Stimulated activated CD8-positive, alpha-beta memory T cell treated with anti-CD3 and anti-CD28 coated beads, Interleukin-4, amount 100 ng/mL, for 24 hours (primary cell): ENCODE measurements at places on chromosomes 11 and 22.
A peak's percentile ranks its signal among the peaks of the same experiment; 100 is the strongest.

DNA sequence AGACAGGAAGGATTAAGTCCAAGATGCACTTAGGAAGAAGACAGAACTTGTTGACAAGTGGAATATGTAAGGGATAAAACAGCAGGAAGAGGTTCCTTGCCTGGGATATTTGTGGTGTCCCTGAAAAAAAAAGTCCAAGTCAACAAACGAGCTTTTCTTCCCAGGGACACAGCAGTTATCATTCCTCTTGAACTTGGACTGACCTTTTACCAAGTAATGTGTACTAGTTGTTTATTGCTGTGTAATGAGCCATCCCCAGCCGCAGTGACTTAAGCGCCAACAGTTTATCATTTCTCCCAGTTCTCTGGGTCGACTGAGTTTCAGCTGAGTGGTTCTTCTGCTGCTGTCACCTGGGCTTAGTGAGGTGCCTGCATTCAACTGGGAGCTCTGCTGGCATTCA lies 37.0 kb downstream of the KREMEN1 start:
- no peak for DNase-seq

DNA sequence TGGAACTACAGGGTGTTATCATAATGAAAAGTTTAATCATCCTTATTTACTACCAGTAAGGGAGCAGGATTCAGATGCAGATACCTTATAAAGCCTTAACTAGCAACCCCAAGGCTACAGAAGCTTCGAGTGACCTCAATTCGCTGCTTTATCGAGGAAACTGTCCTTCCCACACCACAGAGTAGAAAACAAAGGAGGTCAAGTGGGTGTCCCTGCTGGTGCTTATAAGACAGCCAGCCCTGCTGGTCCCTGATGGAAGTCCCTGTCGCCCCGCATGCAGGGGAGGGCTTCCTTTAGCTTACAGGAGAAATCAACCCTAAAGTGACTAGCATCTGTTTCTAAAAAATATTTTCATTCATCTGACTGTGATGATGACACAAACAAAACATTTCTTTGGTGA lies 7.3 kb downstream of the MN1 start:
- no peak for DNase-seq

DNA sequence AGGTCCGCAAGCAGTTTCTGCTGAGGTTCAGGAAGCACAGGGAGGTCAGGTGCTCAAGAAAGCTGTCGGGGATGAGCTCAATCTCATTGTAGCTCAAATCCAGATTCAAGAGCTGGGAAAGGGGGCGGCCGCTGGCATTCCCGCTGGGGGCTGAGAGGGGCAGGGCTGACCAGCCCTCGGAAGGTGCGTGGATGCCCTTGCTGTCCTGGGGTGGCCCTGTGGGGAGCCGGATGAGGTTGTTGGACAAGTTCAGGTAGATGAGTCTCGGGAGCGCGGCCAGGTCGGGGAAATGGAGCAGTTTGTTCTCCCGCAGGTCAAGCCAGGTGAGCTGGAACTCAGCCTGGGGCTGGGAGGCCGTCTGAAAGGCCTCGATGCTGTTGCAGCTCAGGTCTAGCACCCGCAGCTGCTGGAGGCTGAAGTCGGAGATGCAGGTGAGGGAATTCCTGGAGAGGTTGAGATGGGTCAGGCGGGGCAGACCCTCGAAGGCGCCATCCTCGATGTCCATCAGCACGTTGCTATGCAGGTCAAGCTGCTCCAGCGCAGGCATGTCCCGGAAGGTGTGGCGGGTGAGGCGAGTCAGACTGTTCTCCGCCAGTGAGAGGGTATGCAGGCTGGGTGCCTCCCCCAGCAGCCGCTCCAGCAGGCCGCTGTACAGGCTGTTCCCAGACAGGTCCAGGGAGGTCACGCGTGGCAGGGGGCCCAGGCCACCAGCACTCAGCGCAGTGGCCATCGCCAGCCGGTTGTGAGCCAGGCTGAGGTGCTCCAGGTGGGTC lies 9.8 kb downstream of the LRRC32 start:
- DNase-seq = no peak

DNA sequence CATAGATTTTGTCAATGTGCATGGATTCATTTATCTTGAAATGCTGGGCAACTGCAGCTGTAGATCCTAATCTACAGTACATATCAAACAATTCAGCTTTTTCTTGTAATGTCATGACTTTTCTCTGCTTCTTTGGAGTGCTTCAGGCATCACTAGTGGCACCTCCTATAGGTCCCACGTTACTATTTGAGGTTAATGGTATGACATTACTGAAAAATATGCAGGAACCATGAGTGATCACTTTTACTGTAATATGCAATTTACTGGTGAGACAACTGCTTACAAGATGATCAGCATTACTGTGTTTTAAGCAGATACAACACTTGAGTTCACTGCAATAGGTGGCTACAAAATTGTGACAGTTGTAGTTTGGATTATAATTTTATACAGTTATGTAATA lies 3.0 kb downstream of the CENATAC start:
- no peak for DNase-seq

GRCh38 chr11:362642-363442 lies 6.5 kb upstream of the B4GALNT4 start:
- DNase-seq = no peak

GRCh38 chr11:120249279-120250262 lies 9.6 kb downstream of the POU2F3 start:
- DNase-seq = no peak

DNA sequence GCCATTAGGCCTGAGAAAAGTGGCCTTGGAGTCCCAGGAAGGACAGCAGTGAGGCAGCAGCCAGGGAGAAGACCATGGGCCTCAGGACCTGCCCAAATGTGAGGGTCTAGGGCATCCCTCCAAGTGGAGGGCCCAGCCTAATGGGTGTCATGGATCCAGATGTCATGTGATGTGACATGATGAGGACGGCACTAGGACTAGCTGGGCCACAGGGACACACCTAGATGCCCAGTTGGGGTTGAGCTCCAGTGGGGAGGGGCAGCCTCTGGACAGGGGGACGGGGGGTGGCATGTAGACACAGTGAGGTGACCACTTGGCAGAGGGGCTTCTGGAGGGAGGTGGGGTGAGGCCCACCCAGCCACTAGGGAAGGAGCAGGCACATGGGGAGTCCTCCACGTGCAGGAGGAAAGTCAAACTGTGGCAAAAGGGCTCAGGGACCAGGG lies 5.4 kb downstream of the SCARF2 start:
- no peak for DNase-seq

DNA sequence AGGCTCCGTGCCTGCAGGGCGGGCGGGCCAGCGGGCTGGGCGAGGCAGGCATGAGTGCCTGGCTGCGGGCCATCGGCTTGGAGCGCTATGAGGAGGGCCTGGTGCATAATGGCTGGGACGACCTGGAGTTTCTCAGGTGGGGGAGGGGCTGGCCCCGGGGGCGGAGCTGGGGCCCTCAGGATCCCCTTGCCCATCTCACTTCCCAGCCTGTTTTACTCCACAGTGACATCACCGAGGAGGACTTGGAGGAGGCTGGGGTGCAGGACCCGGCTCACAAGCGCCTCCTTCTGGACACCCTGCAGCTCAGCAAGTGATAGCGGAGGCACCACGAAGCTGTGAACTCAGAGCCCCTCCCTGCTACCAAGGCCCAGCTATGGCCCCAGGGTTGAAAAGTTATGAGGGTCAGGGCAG lies 5.9 kb downstream of the PHOX2A start:
- peak; percentile 16 for DNase-seq

DNA sequence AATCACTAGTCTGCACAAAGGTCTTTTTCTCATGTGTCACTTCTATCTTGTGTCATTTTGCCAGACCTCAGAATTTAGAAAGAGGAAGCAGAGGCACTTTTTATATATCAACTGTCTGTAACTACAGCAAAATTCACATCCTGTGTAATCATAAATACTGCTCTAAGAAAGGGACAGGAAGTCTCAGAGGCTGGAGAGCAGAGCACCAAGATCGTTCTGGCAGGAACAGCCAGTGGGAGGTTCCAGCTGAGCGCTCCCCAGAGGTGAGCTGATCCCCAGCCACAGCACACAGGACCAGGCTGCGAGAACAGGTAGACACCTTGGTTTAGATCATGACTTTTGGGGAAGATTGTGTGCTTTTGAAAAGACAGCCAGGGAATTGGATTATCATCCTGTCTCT lies at the start of gene MS4A7:
TSS of gene MS4A7 (plus strand) at position 179 of the 400 bp plus-strand sequence. CDS start 4,610 bp downstream, outside the sequence.
- no peak for DNase-seq

DNA sequence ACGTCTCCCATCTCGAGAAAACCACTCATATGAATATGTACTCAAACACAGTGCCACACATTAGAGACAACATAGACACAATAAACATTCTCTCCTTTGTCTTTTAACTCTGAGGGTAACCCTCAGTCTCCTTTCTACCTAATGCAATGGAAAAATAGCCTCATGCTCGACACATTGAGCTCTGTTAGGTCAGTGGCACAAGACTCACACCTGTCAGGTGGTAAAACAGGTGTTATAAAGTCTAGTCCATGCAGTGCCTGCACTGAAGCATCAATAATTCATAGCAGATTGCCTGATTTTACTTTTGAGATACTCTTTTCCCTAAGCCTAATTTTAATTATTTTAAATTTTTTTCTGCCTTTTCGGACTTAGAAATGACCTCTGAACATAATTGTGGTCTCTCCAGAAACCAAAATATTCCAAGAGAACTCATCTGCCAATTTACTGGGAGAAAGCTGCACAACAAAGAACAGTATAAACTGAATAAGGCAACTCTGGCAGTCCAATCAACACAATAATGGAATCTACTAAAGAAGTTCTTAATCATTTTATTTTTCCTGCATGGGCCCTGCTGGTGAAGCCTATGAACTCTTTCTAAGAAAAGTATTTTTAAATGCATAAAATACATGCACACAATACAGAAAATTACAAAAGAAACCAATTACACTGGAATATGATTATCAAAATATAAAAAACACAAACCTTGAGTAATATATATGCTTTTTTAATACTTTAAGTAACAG lies 9.9 kb downstream of the RDX start:
- no peak for DNase-seq

GRCh38 chr22:20226077-20226716 lies 41.9 kb downstream of the RTN4R start:
- DNase-seq = no peak

DNA sequence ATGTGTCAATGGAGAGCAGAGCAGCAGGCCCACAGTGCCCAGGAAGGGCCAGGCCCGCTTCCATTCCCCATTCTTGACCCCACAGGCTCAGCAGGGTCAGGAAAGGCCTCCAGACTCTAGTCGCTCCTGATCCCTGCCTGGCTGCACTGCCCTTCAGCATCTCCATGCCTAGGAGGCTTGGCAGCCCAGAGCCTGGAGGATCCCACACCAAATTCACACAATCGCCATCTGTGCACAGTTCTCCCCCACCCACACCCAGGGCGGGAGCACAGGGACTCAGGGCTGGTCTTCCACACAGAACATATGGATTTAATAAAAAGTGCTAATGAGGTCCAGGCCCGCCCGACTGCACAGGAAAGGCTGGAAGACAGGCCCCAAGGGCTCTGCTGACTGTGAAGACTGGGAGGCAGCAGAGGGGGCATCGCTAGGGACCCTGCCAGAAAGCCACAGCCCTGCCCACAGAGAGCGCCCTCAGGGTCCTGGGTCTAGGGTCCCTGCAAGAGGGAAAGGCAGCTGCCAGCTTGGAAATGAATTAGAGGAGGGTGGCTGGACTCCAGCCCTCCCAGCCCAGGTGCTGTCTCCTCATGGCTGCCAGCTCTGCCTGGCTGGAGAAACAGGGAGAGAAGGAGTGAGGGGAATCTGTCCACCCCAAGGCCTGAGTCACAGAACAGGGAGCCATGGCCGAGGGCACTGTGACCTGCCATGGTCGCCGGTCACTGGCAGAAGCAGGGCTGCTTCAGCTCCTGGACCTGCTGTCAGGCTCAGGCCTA lies 39.7 kb downstream of the DKK3 start:
- DNase-seq = no peak

DNA sequence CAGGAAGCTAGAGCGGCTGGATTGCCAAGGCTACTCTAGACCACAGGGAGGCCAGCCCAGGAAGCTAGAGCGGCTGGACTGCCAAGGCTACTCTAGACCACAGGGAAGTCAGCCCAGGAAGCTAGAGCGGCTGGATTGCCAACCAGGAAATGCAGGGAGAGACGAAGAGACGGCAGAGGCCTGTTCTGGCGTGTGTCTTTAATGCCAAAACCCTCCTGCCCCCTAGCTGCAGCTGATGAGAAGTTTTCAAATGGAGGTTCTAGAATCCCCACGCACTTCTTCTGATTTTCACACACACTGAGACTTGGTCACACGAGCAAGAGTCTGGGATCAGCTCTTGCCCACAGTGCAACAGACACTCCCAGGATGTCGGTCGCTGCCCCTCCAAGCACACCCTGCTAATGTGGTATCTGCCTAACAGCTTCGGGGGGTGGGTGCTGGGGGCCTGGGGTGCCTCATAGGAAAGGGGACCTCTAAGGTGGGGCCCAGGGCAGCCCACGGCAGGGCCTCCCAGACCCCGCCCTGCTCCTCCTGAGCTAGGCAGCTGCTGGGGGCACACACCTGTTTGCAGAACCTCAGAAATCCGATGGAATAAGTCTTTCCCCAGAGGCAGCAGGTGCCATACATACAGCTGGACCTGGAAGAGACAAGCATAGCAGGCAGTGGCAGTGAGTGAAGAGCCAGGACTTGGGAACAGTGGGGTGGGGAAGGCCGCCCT lies 28.5 kb downstream of the MAFF start:
- no peak for DNase-seq

DNA sequence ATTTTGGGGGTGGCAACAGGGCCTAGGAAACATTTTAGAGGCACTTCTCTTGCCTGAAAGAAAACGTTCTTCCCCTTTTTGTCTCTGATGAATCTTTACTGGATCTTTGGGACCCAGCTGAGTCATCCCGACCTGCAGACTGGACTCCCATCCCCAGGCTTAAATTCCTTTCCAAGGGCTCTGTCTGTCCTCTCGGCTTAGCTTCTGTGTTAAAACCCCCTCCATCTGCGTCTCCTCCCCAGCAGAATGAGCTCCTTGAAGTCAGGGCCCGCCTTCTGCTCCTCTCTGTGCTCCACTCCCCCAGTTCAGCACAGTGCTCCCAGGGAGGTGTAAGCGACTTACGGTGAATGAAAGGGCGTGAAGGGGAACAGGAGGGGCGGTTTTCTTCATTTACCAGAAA lies 895 bp upstream of the DAGLA start:
- DNase-seq = no peak

- DNase-seq = no peak
These were observed 4.4 kb downstream of the RPS19BP1 start for GRCh38 chr22:39528080-39528661.

- no peak for DNase-seq
These were observed 24.9 kb downstream of the CD44 start for GRCh38 chr11:35163702-35164496.

GRCh38 chr11:122115524-122116379 lies at the start of gene BLID:
BLID (minus strand) TSS chr11:122116215; CDS start chr11:122115922, 293 bp downstream.
- DNase-seq = no peak
